ENCODE measurements at places on chromosomes 7 and 10. TPM values are rescaled to one million over a fixed set of nuclear protein-coding genes. Genes with fewer than 3 reads are reported as not detected.

The CLDN4 gene
- total RNA-seq: 342 TPM

The ADGRA1 gene
- 0.91 TPM for total RNA-seq

The AP4M1 gene
- total RNA-seq: 22.8 TPM

The NKX2-3 gene
- not detected for total RNA-seq

The AKR1C2 gene
- total RNA-seq: 16.3 TPM

The PCLO gene
- total RNA-seq: 12.0 TPM

The ZNF239 gene
- total RNA-seq: 4.7 TPM

The GRM3 gene
- total RNA-seq: not detected

The RNF32 gene
- total RNA-seq: 2.7 TPM

The BEND7 gene
- 37.9 TPM for total RNA-seq

The STEAP1 gene
- total RNA-seq: 4.4 TPM

The CALHM3 gene
- not detected for total RNA-seq

The AKR1C8 gene
- total RNA-seq: 0.66 TPM

The STOX1 gene
- total RNA-seq: 1.5 TPM

The ICA1 gene
- 41.8 TPM for total RNA-seq

The PDE6C gene
- total RNA-seq: not detected

The MNX1 gene
- 1.1 TPM for total RNA-seq

The PLCE1 gene
- total RNA-seq: 8.7 TPM

The DDIT4 gene
- 292 TPM for total RNA-seq

The SLC16A9 gene
- total RNA-seq: 15.5 TPM

The SLC26A3 gene
- total RNA-seq: 0.25 TPM

The IL6 gene
- total RNA-seq: 1.6 TPM

The PLPP4 gene
- 6.4 TPM for total RNA-seq

The ACADSB gene
- 26.6 TPM for total RNA-seq

The NODAL gene
- not detected for total RNA-seq

The GPR26 gene
- total RNA-seq: not detected

The FZD1 gene
- total RNA-seq: 34.8 TPM

The CPXM2 gene
- total RNA-seq: 18.1 TPM

The RARRES2 gene
- 104 TPM for total RNA-seq

The CBLL1 gene
- total RNA-seq: 22.4 TPM

The GHRHR gene
- not detected for total RNA-seq

The CWF19L1 gene
- total RNA-seq: 25.0 TPM

The HOXA2 gene
- total RNA-seq: 2.9 TPM

The COL17A1 gene
- total RNA-seq: 10.8 TPM

The FAM25C gene
- not detected for total RNA-seq

The RADIL gene
- 1.0 TPM for total RNA-seq

The TMEM178B gene
- 20.0 TPM for total RNA-seq

The LIPM gene
- not detected for total RNA-seq

The TRIM50 gene
- total RNA-seq: 0.19 TPM

The PON3 gene
- total RNA-seq: 1.6 TPM

The MMD2 gene
- total RNA-seq: not detected

The CPA1 gene
- total RNA-seq: 0.50 TPM

The HECW1 gene
- 0.50 TPM for total RNA-seq
